ENCODE measurements at places on chromosomes 2 and 18.

GRCh38 chr2:2564300-2565078, 233.4 kb upstream of the MYT1L start:
- DNase-seq = no peak

DNA sequence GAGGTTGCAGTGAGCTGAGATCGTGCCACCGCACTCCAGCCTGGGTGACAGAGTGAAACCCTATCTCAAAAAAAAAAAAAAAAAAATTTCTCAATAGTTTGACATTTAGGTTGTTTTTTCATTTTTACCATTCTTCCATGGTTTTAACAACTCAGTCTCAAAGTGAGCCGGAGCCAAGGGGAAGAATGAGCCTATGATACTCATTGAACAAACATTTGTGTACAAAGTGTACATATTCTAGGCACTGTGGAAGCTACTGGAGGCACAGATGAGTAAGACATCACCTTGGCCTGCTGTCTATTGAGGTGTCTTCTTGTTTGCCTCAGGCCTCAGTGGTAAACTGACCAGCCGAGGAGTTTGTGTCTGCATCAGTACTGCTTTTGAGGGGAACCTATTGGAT, 21.9 kb downstream of the CENPO start:
- no peak for DNase-seq

DNA sequence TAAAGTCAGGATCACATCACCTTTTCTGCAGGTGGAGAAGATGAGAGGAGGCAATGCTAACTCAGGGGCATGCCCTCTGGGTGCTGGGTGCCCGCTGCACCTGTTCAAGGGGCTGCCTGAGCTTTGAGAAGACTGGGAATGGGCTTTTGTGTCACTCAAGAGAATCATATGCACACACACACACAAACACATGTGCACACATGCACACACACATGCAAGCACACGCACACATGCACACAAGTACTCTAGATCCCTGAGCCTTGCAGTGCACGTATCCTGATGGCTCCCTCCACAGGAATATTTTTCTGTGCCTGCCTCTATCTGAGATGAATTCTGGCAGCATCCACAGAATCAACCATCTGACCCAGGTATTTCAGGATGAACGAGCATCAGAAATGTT, 110.0 kb upstream of the TEX51 start:
- DNase-seq = no peak

GRCh38 chr18:28691496-28691840, 514.5 kb upstream of the CDH2 start:
- DNase-seq = no peak

DNA sequence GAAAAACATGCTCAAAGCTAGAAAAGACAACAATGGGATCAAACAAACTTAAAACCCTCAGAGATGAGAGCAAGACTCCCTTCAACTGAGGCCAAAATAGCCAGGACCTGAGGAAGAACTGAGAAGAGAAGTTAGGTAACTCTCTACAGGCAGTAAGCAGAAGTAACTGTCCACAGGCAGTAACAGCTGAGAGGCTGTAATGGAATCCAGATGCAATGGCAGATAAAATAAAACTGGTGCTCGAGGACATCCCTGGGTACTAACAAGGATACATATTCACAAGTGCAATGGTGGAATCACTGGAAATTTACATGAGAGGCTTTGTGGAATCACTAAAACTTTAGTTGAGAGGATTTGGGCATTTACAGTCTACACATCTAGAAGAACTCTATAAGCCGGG, 30.4 kb upstream of the C2orf66 start:
- no peak for DNase-seq

DNA sequence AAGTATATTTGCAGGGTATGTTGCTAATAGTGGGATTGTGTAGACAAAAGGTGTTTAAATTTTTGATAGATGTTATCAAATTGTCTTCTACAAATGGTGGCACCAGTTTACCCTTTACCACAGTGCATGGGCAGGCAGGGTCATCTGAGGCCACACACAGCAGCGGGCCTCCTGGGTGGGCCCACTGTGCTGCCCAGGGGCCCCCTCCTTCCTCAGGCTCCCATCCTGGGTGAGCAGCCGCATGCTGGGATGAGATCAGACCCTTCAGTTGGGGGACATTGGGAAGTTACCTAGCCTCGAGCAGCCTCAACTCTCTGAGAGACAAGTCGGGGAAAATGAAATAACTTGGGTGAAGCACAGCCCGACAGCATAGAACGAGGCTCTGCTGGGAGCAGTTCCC, 9.7 kb downstream of the MYO7B start:
- no peak for DNase-seq

DNA sequence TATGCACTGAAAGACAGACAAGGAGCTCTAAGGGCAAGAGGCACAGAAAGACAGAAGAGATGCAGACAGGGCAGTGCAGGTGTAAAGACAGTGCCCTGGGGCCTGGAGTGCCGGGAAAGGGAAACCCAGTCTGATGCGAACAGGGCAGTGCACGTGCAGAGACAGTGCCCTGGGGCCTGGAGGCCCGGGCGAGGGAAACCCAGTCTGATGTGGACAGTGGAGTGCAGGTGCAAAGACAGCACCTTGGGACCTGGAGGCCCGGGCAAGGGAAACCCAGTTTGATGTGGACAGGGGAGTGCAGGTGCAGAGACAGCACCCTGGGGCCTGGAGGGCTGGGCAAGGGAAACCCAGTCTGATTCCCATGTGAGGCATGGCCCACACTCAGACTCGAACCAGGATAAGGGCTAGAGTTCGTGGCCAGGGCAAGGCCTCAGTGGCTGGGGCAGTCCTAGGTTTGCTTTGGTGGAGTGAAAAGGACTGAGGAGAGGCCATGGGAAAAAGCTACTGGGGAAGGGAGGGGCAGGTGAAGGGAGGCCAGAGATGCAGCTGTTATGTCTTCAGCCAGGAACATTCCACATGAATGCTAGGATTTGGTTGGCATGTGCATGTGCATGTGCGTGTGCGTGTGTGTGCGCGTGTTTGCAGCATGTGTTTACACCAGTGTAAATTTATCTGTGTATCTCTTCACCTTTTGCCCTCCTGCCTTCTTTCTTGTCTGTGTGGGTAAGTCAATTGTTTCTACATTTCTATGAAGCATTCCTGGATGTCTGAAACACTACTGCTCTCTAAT, 39.1 kb upstream of the DNMT3A start:
- no peak for DNase-seq

GRCh38 chr2:61045226-61045625, 20.4 kb upstream of the SANBR start:
- DNase-seq = no peak

GRCh38 chr2:237760506-237761502, 37.8 kb upstream of the RBM44 start:
- DNase-seq = no peak

DNA sequence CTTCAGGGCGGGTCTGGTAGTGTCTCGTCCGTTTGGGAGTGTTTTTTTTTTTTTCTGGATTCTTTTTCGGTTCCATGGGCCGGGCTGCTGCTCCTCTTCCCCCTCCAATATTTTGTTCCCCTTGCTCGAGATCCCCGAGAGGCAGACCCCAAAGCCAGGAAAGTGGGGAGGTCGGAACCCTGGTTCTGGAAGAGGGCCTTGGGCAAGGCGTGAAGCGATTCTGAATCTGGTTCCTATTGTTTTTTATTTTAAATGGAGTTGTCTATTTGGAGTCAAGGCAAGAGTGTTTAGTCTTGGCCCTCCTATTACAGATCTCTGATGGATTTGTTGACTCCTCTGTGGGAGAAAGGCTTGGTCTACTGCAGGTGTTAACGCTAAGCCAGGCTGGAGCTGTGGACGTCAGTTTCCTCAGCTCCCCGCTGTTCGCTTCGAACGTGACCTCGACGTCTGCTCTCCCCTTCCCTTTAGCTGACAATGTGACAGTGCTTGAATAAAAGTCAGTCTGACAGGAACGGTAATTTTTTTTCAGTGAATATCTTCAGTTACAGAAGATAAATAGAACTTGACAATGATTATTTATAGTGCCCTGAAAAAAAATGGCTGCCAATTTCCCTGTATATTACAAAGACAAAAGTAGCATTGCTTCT, 683 bp upstream of the DNAJC27 start:
- peak; percentile 16 for DNase-seq

DNA sequence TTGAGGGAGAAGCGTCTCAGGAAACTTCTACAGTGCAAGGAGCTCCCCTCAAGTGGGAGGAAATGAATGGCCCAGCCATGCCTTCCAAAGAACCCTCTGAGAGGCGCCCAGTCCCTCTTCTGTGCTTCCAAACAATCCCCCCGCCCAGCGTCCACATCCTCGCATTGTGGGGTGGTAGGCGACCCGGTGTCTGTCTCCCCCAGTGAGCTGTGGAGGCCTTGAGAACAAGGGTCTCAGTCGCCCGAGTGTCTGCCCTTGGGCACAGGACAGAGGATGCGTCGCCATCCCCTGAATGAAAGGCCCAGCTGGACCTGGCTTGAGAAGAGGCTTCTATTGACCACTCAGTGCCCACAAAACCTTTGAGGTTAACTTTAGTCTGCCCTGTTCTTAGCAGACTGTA, 29.7 kb downstream of the INPP5D start:
- DNase-seq = no peak

DNA sequence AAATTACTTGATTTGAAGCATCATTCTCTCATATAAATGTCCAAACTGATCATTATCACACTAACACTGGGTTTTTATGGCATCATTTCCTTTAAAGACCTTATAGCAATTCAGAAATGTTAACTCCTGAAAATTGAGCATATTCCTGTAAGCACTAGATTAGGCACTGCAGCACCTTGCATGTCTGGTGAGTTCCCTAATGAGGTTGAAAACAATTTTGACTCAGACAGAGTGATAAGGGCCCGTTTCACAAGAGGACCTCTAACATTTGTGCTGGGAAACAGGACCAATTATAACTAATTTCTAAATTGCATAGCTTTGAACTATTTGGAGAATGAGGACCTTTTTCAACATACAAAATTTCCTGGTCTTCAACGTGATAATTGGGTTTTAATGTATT, 69.9 kb downstream of the OSBPL6 start:
- no peak for DNase-seq

DNA sequence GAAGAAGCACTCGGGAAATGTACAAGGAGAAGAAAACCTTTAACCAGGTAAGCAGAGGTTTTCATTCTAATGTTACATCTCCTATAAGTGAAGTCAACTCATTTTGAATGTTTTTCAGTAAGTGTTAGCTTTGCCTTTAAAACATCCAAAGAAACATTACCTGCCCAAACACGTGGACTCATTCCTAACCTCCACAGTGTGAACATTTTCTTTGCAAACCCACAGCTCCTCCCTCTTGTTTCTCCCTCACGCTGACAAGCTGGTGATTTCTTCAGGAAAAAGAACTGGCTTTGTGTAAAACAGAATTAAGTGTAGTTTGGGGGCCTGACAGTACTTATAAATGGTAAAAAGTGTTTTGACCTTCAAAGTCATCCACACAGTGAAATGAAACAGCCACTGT, 72.5 kb downstream of the MTCL1 start:
- DNase-seq = no peak

Data from activated CD4-positive, alpha-beta T cell treated with anti-CD3 and anti-CD28 coated beads for 24 hours (primary cell).